ENCODE measurements at places on chromosomes 2 and 18.

GRCh38 chr18:44979748-44980147, 299.1 kb downstream of the SETBP1 start:
- no peak for DNase-seq

DNA sequence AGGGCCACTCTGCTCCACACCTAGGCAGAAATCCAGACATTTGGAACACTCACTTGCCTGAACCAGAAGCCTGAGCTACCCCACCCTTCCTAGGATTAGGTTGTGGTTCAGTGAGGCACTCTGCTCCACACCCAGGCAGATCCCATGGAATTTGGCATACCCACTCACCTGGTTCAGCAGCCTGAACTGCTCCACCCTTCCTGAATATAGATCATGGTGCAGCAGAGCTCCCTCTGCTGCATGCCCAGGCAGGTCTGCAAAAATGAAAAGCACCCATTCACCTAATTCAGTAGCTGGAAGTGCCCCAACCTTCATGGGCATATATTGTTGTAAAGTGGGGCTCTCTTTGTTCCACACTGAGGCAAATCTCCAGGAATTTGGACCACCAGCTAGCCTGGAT, 185.1 kb upstream of the CNTNAP5 start:
- no peak for DNase-seq

DNA sequence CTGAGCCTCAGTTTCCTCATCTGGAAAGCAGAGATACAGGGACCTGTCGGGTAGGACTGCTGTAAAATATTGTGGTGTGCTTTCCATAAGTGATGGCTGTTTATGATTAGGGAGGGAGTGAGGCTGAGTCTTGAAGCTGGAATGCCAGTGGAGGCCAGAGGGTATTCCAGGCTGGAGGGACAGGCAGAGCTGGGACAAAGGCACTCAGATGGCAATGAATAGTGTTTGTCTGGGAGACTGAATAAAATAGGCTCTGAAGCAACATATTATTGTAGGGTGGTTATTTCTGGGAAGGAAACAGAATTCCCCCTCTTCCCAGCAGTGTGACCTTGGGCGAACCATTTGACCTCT, 120.7 kb downstream of the INHBB start:
- DNase-seq: no peak

DNA sequence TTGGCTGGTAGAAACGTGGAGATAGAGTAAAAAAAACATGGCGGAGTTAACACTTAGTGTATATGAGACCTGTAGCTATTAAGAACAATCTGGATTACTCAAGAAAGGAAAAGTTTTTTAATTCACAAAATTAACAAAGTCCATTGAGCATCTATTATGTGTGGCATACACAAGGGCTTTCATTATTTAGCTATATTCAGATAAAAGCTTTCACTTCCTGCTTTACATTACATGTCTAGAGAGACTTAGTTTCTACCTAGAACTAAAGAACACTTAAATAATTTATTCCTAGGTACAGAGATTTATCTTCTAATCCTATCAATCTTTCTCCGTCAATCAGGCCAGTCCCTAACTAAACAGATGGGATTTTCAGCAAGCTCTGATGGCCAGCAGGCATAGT, 196.0 kb upstream of the SLC39A10 start:
- no peak for DNase-seq

- no peak for DNase-seq
Observed at GRCh38 chr2:198135481-198135934, 331.1 kb downstream of the PLCL1 start.

DNA sequence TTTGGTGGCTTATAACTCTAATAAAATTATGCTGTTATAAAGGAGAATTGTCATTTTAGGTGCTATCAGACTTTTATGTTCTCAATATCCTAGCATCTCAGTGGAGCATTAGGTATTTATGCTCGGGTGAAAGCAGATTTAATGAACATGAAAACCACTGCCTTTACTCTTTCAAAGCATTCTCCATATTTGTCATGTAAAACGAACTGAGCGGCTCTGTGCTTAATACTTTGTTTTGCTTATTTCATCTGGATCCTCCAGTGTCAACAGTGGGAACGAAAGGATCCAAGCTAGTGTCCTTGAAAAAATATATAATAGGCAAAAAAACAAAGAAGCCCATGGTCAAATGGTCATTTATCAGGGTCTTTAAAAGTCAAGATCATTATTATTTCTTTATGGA, 53.5 kb downstream of the THSD7B start:
- no peak for DNase-seq

- no peak for DNase-seq
Observed at GRCh38 chr2:179098080-179098689, 48.2 kb upstream of the CCDC141 start.

DNA sequence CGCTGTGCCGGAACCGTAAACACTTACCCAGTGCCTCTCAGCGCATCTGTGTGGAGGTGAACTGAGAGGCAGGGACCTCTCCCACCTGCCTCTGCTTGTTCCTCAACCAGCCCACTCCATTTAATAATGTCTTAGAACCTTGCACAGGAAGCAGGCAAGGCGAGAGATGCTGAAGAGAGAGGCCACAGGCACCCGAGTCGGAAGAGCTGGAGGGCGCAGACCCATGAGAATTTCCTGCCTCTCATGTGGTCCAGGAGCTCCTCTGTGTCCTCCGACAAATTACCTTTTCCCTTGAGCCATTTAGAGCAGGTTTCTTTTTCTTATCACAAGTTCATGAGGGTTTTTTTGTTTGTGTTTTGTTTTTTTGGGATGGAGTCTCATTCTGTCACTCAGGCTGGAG, 4.9 kb upstream of the RFX8 start:
- no peak for DNase-seq

DNA sequence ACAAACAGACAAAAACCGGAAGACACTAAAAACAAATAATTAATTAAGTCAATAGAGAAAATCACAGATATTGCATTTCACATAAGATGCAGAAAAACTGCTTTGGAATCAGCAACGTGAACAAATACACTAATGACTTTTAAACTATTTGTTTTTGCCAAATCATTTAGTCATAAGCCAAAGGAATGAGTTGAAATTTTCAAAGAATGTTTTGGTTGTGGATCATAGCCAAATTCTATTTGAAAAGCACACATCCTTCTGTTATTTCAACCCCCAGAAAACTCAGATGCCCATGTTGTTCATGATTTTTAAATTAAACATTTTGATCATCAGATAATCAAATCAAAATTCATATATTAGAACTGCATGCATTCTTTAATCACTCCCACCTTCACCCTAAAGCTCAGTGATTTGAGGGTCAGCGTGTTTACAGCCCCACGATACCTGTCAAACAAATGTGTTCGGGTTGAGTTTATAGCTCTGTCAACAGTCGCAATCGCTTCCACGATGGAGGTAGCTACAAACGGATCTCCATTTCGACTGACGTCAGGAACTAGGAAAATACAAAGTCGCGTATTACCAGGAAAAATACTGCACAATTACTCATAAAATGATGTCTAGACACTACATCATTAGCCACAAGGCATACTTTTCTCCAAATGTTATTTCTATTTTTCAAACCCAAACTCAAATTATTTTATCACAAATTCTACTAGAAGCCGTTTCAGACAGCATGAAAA, 90.2 kb downstream of the PXDN start:
- no peak for DNase-seq

DNA sequence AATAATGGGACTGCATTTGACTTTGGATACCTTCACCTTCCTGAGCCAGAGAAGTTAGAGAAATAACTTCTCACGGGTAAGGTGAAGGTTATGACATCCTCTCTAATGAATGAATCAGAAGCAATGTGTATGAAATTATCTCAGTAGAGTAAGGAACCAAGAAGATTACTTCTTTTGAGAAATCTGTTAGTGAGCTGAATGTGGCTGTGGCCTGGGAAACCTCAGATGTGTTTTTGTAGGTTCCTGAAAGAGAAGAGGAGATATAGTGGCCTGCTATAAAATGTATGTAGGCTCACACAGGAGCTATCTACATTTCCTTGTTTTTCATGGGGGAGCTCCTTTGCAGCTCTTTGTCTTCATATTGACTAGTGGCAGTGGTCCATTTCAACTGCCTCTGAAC, 262.6 kb downstream of the CLIP4 start:
- DNase-seq: no peak

GRCh38 chr2:223273995-223274394, 222.0 kb downstream of the KCNE4 start:
- DNase-seq: no peak

- DNase-seq: no peak
Observed at GRCh38 chr18:5969355-5969988, 74.2 kb upstream of the TMEM200C start.

DNA sequence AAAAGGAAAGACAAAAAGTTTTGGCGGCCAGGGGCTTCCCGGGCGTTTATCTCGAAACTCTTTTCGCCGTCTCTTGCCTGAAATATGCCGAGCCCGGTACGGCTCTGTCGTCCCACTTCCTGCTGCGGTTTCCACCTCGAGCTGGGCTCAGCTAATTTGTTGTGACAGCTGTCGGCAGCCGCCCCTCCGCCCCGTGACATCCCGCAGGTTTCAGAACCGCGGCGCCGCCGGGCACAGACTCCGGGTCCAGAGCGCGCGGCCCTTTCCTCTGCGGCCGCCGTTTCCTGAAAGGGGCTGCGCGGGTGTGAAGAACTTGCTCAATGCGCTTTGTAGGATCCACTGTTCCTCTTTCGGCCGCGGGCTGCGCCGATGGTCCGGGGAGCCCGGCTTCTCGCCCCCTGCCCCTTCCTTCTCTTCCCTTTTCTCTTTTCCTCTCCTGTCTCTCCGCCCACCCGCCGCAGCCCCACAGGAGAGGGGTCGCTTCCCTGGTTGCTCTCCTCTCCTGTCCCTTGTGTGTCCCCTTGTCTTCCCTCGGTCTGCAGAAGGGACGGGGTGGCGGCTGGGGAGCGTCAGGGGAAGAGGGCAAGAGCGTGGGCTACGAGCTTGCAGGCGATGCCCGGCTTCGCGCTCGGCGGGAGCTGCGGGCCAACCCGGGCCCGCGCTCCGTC, 648 bp downstream of the ARID5A start:
- peak; percentile 90 for DNase-seq

DNA sequence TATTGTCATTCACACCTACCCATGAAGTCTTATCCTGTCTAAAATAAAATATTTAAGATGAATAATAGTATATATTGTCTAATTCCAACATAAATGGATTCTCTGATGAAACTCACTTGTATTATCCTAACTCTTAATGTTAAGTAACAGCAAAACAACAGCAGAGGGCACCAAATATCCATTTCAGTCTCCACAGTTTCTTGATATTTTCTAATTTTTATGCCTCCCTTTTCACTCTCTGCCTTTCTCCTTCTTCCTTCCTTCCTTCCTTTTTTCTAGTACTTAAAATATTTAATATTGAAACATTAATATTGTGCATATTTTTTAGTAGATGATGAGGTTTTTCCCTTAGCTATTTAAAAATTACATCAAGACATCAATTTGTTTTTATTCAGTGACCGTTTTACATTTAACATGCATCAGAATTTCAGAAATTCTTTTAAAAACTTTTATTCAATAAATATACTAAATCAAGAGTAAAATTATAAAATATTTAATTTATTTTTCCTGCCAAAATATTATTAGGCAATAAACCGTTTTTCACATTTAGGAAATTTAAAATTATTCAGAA, 97.6 kb downstream of the WDR7 start:
- DNase-seq: no peak

GRCh38 chr18:9914584-9915290, 921 bp downstream of the VAPA start:
- DNase-seq: peak; percentile 65

DNA sequence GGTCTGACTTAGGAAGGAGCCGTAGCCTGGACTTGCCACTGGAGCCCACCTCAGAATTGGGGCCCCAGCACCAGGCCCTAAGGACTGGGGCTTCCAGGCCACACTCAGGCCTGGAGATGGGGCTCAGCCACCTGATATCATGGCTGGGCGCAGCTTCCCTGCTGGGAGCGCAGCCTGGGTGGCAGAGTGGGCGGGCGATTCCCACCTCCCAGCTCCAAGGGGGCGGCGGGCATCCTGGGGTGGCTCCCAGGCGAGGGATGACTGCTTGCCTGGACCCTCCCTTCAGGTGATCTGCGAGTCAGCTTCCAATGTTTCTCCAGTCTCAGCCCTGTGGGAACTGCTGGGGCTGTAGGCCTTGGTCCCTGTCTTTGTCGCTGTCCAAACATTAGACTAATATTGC, 20.1 kb downstream of the GPR35 start:
- no peak for DNase-seq

- no peak for DNase-seq
Observed at GRCh38 chr2:143807671-143808070, 678.5 kb downstream of the ARHGAP15 start.

GRCh38 chr2:145068509-145068908, 548.6 kb upstream of the ZEB2 start:
- no peak for DNase-seq

DNA sequence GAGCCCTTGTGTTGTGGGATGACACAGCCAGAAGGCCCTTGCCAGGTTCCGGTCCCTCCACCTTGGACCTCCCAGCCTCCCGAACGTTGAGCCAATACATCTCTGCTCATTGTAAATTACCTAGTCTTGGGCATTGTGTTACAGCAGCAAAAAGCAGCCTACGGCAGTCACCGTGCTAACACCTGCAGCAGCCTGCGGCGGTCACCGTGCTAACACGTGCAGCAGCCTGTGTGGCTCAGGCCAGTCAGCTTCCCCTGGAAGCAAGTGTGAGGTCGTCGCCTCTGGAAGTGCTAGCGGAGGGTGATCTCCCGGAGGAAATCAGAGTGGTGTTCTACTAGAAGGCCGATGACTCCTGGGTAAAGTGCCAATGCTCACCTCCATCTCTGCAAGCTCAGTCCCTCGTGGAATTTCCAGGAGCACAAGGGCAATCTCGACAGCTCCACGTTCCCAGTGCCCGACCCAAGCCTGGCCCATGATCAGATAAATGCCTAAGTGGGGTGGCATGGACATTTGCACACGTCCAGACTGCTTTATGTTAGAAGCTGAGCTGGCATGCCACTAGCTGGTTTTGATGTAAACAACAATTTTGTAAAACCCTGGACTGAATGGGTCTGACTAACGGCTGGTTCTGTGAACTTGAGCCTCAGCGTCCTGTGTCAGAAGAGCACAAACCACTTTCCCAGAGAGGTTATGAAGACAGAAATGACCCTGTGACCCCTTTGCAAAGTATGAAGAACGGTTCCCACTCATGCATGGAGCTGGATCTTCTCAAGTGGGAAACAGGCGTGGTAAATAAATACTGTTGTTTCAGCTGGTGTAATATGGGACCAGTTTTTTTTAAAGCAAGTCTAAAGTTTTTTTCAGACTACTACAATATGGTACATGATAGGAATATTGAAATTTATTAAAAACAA, 11.4 kb upstream of the CNDP1 start:
- DNase-seq: no peak

- DNase-seq: no peak
Observed at GRCh38 chr18:62437235-62438017, 85.4 kb upstream of the ZCCHC2 start.

- DNase-seq: no peak
Observed at GRCh38 chr2:225065882-225066281, 23.6 kb upstream of the DOCK10 start.

GRCh38 chr2:222903234-222904220, 42.7 kb downstream of the ACSL3 start:
- no peak for DNase-seq

Data from activated T-helper 1 cell treated with anti-CD3 and anti-CD28 coated beads, Interleukin-12 subunit alpha, Interleukin-12 subunit beta, Interleukin-2, Interleukin-4 antibody, amounts not matched to agents 30 ng/mL and 10 ng/mL and 1 ng/mL, durations not matched to agents 14 hours and 24 hours and 36 hours (primary cell).